ENCODE measurements at places on chromosomes 6 and 20.

DNA sequence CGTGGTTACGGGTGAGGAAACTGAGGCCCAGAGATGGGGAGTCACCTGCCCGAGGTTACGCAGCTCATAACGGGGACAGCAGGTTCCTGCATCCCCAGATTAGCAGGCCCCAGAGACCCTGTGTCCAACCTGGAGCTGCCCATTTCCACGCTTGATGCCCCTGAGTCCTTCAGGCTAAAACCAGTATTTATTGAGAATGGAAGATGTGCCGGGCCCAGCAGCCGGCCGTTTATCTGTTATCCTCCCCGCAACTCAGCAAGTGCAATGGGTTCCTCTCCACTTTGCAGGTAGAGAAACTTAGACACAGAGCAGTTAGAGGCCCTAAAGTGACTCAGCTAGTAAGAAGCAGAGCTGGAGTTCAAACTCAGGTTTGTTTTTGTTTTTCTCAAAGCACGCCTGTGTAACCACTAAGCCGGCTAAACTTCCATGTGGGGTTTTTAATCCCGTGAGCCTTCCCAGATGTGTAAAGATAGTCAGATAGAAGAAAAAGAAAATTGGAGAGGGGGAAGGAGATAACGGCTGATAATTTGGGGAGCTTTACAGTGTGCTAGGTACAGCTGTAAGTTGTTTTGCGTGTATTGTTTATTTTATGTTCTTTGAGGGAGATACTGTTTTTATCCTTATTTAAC lies 775 bp downstream of the PFDN4 start:
- DNase-seq = no peak

DNA sequence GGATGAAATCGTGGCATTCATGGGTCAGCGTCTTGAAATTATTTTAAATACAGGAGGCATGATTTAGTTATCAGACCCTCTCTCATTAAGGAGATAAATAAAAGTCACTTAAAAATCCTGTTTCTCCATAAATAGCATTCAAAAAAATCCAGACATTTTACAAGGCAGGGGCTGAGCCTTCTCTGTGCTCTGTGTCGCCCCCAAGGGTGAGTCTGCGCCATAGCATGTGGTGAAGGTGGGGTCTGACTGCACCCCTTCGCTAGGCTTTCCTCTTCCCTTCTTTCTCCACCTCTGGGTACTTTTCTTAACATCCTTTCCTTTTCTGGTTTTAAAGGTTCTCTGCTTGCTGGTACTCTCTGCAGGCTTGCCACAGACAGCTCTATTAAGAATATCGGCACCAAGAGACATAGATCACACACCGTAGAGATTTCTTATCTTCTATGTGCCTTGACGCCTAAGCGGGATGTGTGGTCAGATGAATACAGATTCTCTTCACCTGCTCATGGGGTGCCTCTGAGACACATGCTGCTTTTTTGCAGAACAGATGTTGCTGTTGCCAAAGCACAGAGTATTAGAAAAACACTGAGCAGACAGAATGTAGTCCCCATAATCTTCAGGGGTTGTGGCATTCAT lies 20.1 kb upstream of the FAM209A start:
- DNase-seq = no peak

- no peak for DNase-seq
Measured at GRCh38 chr6:149913085-149913484, 9.8 kb downstream of the RAET1G start.

- DNase-seq = no peak
Measured at GRCh38 chr6:135179372-135179771, 1.7 kb upstream of the MYB start.

DNA sequence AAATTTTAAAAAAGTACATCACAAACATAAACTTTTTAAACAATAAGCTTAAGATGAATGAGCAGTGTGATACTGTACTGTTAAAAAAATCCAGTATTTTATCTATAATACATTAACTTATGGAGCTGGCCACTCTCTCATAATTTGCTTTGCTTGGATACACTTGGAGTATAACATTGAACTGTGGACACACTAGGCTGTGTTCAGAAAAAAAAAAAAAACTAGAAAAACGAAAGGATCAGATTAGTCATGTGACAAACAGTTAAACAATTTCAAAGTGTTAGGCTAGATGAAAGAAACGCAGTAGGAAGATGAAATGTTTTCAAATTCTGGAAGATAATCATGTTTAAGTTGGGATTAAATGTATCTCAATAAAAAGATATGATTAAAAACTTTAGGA lies 220.0 kb downstream of the GRIK2 start:
- no peak for DNase-seq

GRCh38 chr6:56862415-56863175 lies 92.3 kb upstream of the BEND6 start:
- no peak for DNase-seq

DNA sequence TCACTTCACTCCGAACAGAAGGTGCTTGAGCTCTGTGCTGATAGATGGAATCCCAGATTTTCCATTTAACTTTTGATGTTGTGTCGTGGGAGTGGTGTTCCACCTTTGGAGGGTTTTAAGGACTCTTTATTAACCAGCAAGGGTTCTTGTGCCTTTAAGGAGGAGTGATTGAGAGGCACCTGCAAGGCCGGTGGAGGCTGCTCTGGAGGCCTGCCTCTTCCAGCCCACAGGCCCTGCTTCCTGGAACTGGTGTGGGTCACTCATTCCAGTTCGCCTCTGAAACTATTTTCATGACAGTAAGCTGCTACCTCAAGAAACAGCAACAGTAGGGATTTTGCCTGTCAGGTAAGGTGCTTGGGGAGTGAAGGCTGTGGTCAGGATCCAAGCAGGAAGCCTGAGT lies 58.8 kb upstream of the APCDD1L start:
- DNase-seq = no peak

- no peak for DNase-seq
Measured at GRCh38 chr6:161169696-161170095, 104.2 kb downstream of the AGPAT4 start.

GRCh38 chr6:150413781-150414281 lies 45.0 kb downstream of the IYD start:
- DNase-seq = no peak

DNA sequence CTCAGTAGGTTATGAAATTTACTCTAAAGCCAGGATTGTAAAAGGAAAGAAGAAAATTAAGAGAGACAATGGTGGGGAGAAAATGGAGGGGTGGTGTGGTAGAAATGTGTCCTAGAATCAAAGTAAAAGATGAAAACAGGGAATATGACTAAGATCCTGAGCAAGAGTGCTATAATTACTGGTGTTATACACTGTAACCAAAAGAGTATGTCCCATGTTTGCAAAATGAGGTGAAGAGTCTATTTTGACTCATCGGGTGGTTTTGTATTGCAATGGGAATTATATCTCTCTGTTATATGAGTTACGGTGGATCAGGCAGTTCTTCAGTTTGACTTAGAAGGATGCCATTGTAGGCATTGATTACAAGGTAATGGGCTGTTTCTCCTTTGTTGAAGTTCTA lies 8.5 kb downstream of the L3MBTL3 start:
- DNase-seq = no peak

- DNase-seq = no peak
Measured at GRCh38 chr20:50085481-50086365, 27.2 kb downstream of the UBE2V1 start.

DNA sequence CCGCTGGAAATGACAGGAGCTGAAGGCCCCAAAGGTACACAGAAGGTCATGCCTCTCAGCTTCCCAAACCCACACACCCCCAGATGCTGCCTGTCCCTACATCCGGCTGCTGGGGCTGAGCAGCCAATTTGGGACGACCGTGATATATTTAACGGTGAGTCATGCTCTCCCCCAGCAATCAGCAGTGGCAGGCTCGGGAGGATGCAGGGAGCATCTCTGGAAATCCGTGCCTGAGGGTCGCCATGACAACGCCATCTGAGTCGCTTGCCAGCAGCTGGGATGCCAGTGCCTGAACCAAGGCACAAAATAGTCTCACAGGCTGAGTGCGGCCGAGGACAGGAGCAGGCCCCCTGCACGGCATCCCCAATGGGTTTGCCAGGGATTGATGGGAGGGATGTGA lies 57.9 kb downstream of the KCNB1 start:
- no peak for DNase-seq

GRCh38 chr6:48069280-48069679 lies 41.7 kb downstream of the PTCHD4 start:
- DNase-seq = peak; percentile 24

Measured in right kidney (tissue), 9 donors.